ENCODE measurements at places on chromosomes 2 and 18.
A peak's percentile ranks its signal among the peaks of the same experiment; 100 is the strongest.

GRCh38 chr2:170180031-170180566 lies 2.2 kb downstream of the MYO3B start:
- no peak for DNase-seq

- peak; percentile 23 for DNase-seq
These were observed 1.6 kb downstream of the KANSL1L start for GRCh38 chr2:210169516-210170195.

DNA sequence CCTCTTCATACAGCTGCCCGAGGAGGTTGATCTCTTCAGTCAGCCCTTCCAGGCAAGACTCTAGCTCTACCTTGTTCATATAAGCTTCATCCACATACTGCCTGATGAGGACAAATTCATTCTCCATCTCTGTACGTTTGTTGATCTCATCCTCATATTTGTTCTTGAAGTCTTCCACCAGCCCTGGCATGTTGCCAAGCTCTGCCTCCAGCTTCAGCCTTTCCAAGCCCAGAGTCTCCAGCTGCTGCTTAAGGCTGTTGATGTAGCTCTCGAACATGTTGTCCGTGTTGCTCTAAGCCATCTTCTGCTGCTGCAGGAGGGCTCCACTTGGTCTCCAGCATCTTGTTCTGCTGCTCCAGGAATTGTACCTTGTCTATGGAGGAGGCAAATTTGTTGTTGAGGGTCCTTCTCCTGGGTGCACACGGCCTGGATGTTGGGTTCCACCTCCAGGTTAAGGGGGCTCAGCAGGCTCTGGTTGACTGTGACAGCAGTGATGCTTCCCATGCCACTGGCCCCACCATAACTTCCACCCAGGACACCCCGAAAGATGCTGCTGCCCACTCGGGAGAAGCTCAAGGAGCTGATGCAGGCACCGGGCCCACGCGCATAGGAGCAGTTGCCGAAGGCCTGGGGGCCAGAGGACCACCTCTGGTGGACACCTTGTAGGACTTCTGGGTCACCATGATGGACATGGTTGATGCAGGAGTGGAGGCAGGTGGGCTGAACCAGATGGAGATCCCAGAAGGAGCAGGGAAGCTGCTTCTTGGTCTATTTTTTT lies 30.3 kb downstream of the ICA1L start:
- DNase-seq, result no peak

GRCh38 chr2:73068147-73068546 lies 3.4 kb downstream of the SFXN5 start:
- DNase-seq, result no peak

- peak; percentile 52 for DNase-seq
These were observed 980 bp upstream of the PDE6D start for GRCh38 chr2:231781798-231782726.

DNA sequence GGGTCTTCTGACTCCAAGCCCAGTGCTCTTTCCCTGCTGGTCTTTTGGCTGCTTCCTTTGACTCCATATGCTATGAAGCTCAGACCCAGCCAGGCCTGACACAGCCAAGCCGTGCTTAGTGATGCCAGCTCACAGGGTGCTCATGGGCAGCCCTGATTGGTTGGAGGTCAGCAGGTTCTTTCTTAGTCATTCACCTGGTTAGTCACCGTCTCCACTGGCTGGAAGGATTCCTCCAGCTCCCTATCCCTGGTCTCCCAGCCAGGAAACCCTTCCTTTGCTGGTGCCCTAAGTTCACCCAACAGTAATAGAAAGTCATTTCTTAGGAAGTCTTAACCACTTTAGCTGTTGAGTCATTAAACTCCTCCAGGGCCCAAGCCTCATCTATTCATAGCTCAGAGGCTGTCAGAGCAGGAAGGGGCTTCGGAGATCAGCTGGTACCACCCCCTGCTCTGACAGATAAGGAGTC lies 3.9 kb downstream of the KCNK3 start:
- DNase-seq, result no peak

All from CD4-positive, alpha-beta T cell treated with Interleukin-17A for 1 hour (primary cell).